ENCODE measurements at places on chromosomes 4 and X. TPM values are rescaled to one million over a fixed set of nuclear protein-coding genes. Genes with fewer than 3 reads are reported as not detected.

DNA sequence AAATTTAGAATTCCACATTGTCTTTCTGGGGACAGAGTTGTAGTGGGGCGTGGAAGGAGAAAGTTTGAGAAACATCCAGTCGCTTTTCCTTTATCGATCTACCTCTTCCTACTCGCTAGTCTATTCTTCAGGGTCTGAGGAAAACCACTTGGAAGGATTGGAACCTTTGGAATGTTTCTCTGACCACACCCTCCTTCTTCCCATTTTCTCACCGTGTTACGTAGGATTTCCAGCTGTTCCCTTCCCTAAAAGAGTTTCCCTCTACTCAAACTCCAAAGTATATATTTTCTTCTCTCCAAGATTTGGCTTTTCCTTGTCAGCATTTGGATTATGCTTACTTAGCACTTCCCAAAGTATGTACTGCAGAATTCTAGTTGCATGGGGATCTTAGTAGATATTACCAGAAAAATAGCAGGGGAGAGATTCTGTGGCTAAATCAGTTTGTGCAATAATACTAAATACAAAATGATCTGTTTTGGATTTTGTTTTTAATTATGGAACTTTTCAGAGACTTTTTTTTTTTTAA is 4.9 kb downstream of the ENPEP start:
- H3K4me3 ChIP-seq = no peak overlapping the region
- no peaks in the 10 kb centered on the region for H3K4me1 ChIP-seq
- DNase-seq = no peak
- H3K27ac ChIP-seq = no peak overlapping the region
- H3K27me3 ChIP-seq = peaks cover 27% of the 10 kb centered on the region
- H3K36me3 ChIP-seq = no peaks in the 10 kb centered on the region

The KCND1 gene
- 2.9 TPM for total RNA-seq

The LRPAP1 gene
- 69.1 TPM for total RNA-seq

The DRD5 gene
- not detected for total RNA-seq

GRCh38 chrX:110167952-110168451 is 149.9 kb downstream of the AMMECR1 start:
- peaks cover 2% of the 10 kb centered on the region for H3K36me3 ChIP-seq
- no peaks in the 10 kb centered on the region for H3K27me3 ChIP-seq
- H3K4me3 ChIP-seq = no peak overlapping the region
- no peak overlapping the region for H3K27ac ChIP-seq
- no peaks in the 10 kb centered on the region for H3K4me1 ChIP-seq
- peak; percentile 39 for DNase-seq

The NDP gene
- total RNA-seq = not detected

GRCh38 chrX:115912372-115912897 is 258.1 kb upstream of the AGTR2 start:
- H3K27me3 ChIP-seq = no peaks in the 10 kb centered on the region
- no peak overlapping the region for H3K27ac ChIP-seq
- DNase-seq = no peak
- no peak overlapping the region for H3K4me3 ChIP-seq
- no peaks in the 10 kb centered on the region for H3K36me3 ChIP-seq
- H3K4me1 ChIP-seq = no peaks in the 10 kb centered on the region

The NLGN4X gene
- total RNA-seq = 0.12 TPM

The AP1S2 gene
- 38.6 TPM for total RNA-seq

The SPANXB1 gene
- total RNA-seq = not detected

DNA sequence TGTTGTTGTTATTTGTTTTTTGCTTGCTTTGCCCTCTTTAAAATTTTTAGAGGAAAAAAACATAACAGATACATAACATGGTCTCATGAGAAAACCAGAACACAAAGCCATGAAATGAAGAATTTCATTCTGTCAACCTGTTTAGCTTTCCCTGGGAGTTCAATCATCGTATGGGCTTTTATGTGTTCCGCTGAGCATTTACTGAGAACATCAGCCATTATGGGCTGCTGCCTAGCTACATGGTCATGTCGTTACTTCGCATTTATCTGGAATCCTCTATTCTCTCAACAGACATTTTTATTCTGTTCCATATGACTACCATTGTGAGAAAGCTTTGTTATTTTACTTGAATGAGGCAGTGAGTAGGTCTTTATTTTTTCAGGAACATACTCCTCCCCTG is 51.4 kb downstream of the NDST3 start:
- H3K4me1 ChIP-seq = no peaks in the 10 kb centered on the region
- H3K4me3 ChIP-seq = no peak overlapping the region
- no peaks in the 10 kb centered on the region for H3K36me3 ChIP-seq

GRCh38 chr4:26782168-26782829 is 78.3 kb upstream of the STIM2 start:
- H3K27ac ChIP-seq = no peak overlapping the region
- no peak for DNase-seq
- H3K4me1 ChIP-seq = peaks cover 2% of the 10 kb centered on the region

- no peaks in the 10 kb centered on the region for H3K36me3 ChIP-seq
- H3K4me1 ChIP-seq = peaks cover 7% of the 10 kb centered on the region
- no peak for DNase-seq
- H3K27ac ChIP-seq = no peak overlapping the region
- H3K4me3 ChIP-seq = no peak overlapping the region
Observed at GRCh38 chr4:16914208-16914607, 15.8 kb upstream of the LDB2 start.

The NOCT gene
- 5.4 TPM for total RNA-seq

DNA sequence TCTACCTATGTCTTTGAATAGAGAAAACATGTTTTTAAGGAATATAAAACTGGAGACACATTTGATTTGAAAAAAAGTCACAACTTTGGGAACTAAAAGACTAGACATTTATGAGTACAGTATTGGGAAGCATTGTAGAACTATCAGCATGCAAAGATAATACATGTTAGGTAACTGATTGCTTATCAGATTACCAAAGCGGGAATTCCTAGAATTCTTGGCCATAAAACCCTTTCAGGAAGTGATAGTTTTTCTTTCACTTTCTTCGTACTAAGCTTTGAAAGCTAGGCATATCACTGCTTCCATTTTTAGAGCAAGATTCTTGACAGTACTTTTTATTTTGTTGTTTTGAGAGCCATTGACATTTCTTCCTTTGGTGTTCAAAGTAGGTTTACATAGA is 646.6 kb upstream of the PITX2 start:
- no peak overlapping the region for H3K4me3 ChIP-seq
- no peaks in the 10 kb centered on the region for H3K36me3 ChIP-seq
- no peak overlapping the region for H3K27ac ChIP-seq
- no peaks in the 10 kb centered on the region for H3K4me1 ChIP-seq

- no peak for DNase-seq
- no peak overlapping the region for H3K27ac ChIP-seq
- H3K27me3 ChIP-seq = no peaks in the 10 kb centered on the region
- no peaks in the 10 kb centered on the region for H3K36me3 ChIP-seq
- no peak overlapping the region for H3K4me3 ChIP-seq
- H3K4me1 ChIP-seq = no peaks in the 10 kb centered on the region
Observed at GRCh38 chr4:95889662-95890061, 49.8 kb downstream of the PDHA2 start.

GRCh38 chr4:47287735-47288134 is 175.8 kb downstream of the COMMD8 start:
- H3K4me1 ChIP-seq = no peaks in the 10 kb centered on the region
- no peak for DNase-seq
- H3K4me3 ChIP-seq = no peak overlapping the region
- H3K36me3 ChIP-seq = no peaks in the 10 kb centered on the region
- H3K27me3 ChIP-seq = no peaks in the 10 kb centered on the region
- no peak overlapping the region for H3K27ac ChIP-seq

DNA sequence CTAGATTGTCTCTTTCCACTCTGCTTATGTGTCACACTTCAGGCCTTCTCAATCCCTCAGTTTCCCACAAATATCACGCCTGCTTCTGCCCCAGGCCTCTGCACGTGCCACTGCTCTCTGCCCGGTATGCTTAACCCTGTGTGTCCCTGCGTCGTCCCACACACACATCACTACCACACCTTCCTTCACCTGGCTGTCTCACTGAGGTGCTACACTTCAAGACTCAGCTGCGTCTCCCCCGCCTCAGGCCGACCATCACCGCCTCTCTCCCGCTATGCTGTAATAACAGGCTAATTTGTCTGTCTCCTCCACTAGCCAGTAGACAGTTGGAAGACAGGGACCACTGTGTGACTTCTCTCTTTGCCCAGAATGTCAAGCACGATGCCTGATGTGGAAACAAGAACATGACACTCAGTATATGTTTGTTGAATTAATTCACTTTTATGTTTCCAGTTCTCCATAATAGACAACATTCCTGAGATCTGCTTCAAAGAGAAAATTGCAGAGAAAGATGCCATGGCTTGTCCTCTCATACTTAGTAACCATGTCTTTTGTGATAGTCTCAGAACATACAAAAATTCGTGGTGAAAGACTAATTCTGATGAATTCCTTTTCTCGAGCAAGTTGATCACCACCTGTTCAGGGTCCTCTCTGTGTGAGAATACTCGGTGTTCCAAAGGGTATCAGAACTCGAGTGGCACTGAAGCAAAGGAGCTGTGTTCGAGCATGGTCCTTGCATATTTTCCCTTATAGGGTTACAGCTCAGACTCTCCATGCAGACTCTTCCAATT is 54.2 kb downstream of the AFAP1 start:
- no peak for DNase-seq
- no peaks in the 10 kb centered on the region for H3K27me3 ChIP-seq
- H3K4me1 ChIP-seq = peaks cover 7% of the 10 kb centered on the region
- no peak overlapping the region for H3K27ac ChIP-seq
- H3K36me3 ChIP-seq = peaks cover 4% of the 10 kb centered on the region

DNA sequence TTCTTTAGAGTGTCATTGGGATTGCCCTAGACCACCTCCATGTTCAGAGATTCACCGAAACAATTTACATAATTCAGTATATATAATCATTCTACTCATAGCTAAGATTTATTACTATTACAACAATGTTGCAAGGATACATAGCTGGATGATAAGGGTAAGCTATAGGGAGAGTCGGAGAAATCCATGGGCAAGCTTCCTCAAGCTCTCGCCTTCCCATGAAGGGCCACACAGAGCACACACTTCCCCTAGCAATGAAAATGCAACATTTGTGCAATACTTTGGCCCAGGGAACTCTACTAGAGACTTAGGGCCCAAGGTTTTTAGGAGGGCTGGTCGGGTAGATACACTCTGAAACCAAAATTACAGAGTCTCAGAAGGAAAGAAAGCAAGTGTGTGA is 49.7 kb upstream of the ABCG2 start:
- peaks cover 5% of the 10 kb centered on the region for H3K4me1 ChIP-seq
- no peak for DNase-seq
